CD4-positive, alpha-beta T cell treated with Interleukin-21 for 1 hour (primary cell): ENCODE measurements at places on chromosomes 3 and 15.
A peak's percentile ranks its signal among the peaks of the same experiment; 100 is the strongest.

DNA sequence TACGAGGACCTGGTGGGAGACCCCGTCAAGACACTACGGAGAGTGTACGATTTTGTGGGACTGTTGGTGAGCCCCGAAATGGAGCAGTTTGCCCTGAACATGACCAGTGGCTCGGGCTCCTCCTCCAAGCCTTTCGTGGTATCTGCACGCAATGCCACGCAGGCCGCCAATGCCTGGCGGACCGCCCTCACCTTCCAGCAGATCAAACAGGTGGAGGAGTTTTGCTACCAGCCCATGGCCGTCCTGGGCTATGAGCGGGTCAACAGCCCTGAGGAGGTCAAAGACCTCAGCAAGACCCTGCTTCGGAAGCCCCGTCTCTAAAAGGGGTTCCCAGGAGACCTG, 2.5 kb downstream of the CHST2 start:
- no peak for DNase-seq

GRCh38 chr3:38003371-38003816, 12.8 kb downstream of the VILL start:
- DNase-seq = peak; percentile 65

DNA sequence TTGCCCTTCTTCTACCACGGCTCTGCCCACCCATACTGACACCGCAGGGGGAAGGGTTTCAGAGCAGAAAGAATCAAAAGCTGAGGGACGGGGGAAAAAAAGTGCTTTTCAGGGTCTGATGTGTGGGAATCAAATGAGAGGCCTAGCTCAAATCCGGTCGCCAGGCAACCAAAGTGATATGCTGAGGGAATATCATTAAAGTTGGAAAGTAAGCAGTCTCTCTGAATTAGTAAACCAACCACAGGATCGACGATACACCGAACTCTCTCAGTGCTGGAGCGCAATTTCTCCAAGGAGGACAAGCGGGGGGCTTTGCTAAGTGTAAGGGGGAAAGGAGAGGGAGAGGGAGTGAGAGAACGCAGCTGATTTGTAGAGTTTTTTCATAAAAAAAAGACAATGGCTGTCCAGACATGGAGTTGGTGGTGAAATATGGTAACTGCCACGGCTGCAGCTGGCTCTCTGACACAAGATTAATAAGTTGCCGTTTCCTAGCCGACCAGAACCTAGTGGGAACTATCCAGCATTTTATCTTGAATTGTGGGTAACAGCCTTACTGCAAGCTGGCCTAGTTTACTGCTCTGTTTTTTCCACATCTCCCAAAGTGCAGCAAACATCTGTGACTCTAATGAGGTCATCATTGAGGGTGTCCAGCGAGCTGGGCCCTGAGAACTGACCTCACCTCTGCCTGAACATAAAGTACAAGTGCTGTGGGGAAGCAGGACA, 530.2 kb downstream of the SOX2 start:
- no peak for DNase-seq

GRCh38 chr3:171960159-171960558, 79.2 kb upstream of the FNDC3B start:
- DNase-seq = no peak

- DNase-seq = no peak
These were observed 69.4 kb downstream of the UMPS start for GRCh38 chr3:124799676-124800075.

DNA sequence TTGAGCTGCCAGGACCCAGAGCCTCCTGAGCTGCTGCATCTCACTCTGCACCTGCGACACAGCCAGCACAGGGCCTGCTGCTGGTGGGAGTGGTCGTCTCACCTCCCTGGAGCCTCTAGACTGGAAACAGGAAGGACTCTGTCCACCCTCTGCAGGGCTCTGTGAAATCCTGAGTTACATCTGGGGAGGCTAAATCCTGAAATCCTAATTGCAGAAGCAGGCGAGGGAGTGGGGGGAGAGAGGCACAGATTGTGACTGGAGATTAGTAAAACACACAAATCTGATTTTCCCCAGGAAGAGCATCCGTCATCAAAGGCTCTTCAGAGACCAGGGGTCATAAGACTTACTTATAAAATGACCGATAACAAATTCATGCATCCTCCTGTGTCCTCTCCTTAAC, 31.6 kb upstream of the GABRG3 start:
- no peak for DNase-seq
